Stimulated activated CD8-positive, alpha-beta memory T cell treated with anti-CD3 and anti-CD28 coated beads, Interleukin-2, amount 100 ng/mL, for 1 hour (primary cell): ENCODE measurements at places on chromosomes 13 and 19.
A peak's percentile ranks its signal among the peaks of the same experiment; 100 is the strongest.

GRCh38 chr13:51532736-51533197, 51.5 kb upstream of the WDFY2 start:
- DNase-seq: no peak

DNA sequence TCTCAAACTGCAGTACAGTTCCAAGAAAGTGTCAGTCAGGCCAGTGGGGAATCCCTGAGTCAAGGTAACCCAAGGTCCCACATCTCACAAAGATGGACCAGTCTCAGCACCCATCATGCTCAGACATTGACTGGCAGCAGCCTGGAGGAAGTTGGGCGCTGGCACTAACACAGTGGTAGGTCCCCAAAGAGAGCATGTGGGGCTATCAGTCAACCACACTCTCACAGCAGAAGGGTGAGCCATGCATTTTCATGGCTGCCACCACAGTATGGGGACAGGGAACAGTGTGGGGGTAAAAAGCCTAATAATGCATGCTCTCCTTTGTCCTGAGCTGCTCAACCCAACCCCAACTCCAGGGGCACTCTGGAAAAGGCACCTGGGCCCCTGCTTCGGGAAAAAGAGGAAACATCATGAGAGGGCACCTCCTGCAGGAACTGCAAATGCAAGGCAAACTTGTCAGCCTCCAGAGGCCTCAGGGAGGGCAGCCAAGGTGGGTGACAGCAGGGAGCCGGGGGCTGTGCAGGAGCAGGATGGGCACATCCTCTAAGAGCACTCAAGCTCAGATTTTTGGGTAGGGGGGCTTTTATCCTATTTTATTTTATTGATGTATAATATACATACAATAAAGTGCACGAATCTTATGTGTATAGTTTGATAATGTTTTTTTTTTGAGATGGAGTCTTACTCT, 9.5 kb upstream of the PLEKHF1 start:
- no peak for DNase-seq

GRCh38 chr13:77056382-77056781, 29.4 kb upstream of the FBXL3 start:
- DNase-seq: no peak

DNA sequence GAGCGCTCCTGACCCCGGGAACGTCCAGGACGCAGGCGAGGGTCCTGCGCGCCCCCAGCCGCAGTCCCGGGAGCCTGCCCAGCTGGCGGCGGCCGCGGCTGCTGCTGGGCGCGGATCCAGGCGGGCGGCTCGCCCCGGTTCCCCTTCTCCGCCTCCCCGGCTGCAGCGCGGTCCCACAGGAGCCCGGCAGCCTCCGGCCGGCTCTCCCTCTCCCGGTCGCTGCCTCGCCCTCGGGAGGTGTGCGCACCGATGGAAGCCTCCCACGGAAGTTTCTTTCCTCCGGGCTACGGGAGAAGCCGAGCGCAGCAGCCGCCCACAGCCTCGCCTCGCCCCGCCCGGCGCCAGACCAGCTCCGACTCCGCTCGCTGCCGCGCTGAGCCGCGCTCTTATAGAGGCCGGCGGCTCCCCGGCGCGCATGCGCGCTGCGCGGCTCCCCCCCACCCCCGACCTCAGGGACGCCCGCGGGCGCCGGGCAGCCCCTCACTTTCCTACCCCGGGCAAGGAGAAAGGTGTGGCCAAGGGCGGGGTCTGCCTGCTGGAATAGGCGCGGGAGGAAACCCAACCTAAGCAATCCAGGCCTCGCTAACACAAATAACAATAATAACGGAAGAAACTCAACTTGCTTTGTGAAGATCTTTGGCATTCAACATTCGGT, at the start of gene SHISA2:
Gene SHISA2 (minus strand): TSS at position 360 of the 655 bp plus-strand sequence. CDS start 1,041 bp downstream, outside the sequence.
- DNase-seq: no peak

GRCh38 chr13:36323951-36324566, 22.1 kb downstream of the SPART start:
- no peak for DNase-seq

DNA sequence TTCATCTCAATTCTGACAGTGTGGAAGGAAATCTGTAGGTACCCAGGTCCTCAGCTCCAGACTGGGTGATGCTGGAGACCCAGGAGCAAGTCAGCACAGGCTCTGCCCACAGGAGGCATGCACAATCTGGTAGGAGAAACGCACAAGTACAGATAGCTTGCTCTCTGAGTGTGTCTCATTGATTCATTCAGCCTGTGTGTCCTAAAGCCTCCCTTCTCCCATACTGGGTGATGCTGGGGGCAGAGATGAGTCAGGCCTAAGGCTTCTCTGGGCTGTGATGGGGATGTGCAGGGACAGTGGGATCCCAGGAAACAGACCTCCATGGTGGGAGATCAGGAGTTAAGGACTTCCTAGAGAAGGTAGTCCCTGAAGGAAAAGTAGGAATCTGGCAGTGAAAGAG, 6.8 kb downstream of the ZNF526 start:
- DNase-seq: no peak

- no peak for DNase-seq
Observed at GRCh38 chr13:98707281-98707999, 45.0 kb downstream of the SLC15A1 start.

- no peak for DNase-seq
Observed at GRCh38 chr19:42129399-42130253, 2.6 kb downstream of the POU2F2 start.

DNA sequence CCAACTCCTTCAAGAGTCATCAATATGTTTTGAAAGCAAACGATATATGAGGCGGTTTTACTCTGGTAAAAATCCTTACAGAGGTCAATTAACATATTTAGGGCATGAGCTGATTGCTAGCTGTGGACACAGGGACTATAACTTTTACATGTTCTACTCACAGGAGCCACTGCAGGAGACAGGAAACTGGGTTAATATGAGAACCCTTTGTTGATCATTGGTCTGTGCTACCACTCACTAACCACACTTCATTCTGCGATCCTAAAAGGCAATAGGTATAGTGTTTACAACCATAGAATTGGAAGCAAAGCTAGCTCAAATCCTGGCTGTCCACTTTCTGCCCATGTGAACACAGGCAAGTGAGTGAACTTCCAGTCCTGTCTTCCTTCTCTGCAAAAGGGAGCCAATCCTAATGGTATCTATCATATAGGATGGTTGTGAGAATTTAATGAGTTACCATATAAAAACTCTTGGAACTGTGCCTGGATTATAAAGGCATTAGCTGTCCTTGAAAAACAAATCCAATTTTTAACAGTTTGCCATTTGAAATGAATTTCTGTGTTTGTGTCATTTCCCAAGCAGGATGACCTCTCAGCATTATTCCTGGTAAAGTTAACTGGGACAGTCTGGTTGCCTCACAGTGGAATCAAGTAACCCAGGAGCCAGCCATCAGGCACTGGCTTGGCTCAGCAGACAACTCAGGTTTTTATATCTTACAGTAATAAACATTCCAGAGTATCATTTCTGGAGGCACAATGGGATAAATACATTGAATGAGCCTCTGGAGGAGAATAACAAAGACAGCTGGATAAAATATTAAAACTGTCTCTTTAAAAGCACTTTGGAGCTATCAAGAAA, 29.8 kb upstream of the RAP2A start:
- DNase-seq: no peak

DNA sequence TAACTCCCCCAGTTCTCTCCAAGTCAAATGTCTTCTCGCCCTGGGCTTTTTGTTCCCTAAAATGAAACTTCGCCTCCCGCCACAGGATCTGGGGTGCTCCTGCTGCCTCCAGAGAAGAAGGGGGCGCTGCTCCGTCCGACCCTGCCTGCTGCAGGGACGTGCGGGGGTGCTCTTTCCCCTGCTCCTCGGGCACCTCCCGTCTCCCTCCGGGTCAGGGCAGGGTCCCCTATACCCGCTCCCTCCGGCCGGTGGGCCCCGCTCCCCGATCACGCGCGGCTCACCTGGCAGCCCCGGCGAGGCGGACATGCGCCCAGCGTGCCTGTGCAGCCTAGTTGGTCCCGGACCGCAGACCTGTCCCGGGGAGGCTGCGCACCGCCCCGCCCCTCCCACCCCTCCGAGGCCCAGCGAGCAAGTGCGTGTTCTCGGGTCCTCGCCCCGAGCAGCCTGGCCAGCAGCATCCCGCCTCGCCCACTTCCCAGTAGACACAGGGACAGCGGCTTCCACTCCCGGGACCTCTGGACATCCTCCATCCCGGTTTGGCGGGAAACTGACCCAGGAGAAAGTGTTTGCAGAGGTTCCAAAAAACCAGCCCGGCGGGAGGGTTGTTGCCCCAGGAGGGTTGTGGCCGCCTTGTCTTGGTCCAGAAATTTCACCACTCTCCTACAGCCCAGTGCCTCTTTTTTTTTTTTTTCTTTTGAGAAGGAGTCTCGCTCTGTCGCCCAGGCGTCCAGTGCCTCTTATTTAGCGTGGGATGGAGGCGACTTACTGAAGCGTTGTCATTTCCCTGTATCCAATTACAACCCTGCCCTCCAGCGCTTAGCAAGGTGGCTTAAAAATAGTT, at the start of gene OXGR1:
Gene OXGR1 (minus strand): TSS at position 460 of the 841 bp plus-strand sequence. CDS start 6,717 bp downstream, outside the sequence.
- no peak for DNase-seq

DNA sequence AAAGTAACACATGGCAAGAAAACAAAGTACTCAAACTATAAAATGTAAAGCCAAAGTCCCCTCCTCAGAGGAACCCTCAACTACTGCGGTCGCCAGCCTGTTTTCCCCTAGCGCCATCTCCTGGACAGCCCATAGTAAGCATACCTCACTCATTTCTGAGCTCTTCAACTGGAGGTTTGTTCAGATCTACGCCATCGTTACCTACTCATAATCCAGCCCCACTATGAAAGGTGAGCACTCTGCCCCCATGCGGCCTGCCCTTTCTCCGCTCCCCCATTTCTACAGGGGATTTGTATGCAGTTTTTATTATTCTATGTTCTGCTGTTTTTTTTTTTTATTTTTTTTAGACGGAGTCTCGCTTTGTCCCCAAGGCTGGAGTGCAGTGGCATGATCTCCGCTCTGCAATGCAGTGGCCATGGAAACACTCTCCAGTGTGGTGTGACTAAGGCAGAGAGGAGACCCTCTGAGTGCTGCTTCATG, 26.2 kb downstream of the OPA3 start:
- peak; percentile 39 for DNase-seq

DNA sequence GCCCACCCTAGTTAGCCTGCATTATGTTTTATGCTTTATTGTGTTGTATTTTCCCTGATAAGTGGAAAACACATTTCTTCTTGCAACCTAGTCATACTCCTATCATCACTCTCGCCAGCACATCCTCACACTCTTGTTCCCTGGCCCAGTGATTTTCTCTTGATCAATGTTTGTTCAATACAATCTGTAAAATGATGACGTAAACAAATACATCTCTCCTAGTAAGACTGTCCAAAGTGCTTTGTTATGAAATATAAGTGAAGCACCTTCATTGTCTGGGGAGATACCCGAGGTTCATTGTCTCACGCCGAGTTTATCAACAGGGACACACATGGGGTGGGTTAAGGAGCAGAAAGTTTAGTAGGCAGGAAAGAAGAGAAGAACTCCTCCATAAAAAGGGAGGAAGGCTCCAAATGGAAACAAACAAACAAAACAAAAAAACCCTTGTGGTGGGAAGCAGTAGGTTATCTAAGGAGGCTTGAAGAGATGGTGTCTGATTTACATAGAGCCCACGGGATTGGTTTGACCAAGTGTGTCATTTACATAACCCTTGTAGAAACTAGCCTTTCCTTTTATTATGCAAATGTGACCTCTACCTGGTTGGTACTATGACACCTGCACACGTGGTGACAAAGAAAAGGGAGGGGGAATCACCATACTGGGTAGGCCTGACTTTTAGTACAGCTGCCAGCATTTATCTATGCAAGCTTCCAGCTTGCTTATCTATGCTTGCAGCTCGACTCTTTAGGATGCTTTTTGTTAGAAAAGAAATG, 1317.9 kb upstream of the SPRY2 start:
- DNase-seq: no peak
